ENCODE measurements at places on chromosomes 1 and 21.

GRCh38 chr1:83701355-83701754 lies 297.6 kb downstream of the TTLL7 start:
- DNase-seq: no peak

- no peak for DNase-seq
Measured at GRCh38 chr1:165408518-165408917, 36.4 kb downstream of the RXRG start.

DNA sequence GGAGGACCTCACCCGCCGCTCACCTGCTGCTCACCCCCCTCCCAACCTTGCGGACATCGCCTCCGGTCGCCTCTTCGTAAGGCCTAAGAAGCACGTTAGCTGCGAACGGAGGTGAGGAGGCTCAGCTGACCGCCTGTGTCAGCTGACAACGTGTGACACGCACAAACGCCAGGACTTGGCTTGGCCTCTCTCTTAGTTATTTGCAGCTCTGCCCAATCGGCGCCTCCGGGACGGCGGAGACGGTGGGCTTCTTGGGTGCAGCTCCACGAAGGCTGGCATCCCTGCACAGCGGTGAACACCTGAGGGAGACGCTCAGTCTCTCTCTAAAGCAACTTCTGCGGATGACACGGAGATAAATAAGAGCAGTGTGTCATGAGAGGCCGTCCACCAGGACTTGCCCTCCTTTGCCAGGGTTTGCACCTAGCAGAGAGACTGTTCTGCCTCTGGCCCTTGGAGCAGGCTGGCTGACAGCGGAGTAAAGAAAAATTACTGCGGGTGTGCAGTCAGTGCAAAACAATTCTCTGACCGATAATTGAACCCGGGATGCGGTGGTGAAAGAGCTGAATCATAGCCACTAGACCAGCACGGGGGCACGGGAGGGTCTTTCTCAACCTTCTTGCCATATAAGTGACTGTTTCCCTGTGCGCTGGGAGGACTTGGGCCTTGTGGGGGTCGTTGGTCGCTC lies 318.9 kb downstream of the FAM72C start:
- DNase-seq: no peak

DNA sequence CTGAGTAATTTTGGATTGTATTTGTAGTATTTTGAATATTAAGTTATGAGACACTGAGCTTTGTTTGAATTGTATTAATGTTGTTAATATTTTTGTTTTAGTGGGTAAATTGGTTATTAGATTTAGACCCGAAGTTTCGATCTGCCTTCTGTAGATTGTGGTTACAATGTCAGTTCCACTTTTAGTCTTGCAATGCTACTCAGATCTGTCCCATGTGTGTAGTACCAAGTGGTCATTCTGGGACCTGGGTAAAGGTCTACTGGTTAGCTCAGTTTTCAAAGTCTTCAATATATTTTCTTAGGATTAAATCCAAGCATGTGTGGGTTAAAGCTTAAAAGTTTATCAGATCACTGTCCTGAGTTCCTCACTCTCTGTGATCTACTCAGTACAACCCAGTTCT lies 346.5 kb upstream of the PROX1 start:
- DNase-seq: no peak

GRCh38 chr1:240070188-240070587 lies 21.5 kb upstream of the FMN2 start:
- no peak for DNase-seq

DNA sequence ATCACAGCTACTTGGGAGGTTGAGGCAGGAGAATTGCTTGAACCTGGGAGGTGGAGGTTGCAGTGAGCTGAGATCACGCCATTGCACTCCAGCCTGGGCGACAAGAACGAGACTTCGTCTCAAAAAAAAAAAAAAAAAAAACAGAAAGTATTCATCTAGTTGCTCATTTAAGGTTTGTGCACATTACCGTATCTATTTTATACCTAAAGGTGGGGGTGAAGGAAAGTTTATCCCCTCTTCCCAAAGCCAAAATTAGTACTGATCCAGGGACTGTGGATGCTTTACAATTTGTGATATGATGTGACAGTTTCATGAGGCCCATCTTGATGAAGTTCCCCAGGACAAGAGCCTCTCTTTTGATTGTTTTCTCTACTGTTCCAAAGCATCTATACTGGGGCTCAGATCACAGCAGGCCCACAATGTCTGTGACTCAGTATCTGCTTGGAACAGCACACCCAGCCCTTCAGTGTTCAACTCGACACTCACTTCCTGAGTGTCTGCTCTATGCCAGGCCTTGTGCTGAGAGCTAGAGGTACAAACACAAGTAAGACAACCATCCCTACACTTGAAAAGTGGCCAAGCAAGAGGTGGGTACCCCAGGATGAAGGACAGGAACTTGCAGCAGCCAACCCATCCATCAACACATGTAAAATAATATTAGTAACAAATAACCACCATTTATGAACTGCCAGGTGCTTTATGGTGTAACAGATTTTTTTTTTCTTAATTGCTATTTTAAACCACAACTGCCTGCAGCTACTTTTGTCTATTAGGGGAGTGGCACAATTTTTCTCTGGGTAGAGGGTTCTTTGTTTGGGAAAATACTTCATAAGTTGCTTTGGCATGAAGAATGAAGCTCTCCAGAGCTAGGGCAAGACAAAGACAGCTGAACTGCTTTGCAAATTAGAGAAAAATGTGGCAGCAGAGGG lies 29.0 kb upstream of the KHDRBS1 start:
- DNase-seq: no peak

DNA sequence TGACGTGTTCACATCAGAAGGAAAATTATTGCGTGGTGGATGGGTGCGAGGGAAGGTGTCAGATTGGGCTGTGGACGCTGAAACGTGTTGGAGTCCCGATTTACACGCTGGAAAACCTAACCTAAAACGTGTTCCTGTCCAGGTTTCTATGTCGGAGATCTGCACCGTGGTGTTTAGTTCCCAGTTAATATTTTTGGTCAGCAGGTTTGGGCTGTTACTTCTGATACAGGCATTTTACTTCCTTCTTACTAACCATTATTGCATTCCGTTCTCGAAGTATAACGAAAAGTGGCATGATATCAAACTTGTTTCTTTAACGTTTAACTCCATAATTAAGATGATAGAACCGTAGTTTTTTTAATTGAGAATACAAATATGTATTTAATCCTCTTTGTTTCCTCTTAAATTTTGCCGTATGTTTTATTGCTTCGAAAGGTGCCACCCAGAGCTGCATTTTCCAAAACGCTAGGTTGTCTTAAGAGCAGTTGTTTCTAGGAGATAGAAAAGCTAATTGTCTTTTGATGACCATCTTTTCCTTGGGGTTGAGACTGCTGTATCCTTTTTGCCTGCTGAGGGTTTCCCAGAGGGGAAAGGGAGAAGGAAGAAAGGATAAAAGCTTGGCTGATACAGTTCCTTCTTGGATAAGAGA lies 1.3 kb downstream of the ADARB1 start:
- DNase-seq: no peak

GRCh38 chr21:46104104-46104503 lies 6.2 kb downstream of the COL6A2 start:
- DNase-seq: no peak

DNA sequence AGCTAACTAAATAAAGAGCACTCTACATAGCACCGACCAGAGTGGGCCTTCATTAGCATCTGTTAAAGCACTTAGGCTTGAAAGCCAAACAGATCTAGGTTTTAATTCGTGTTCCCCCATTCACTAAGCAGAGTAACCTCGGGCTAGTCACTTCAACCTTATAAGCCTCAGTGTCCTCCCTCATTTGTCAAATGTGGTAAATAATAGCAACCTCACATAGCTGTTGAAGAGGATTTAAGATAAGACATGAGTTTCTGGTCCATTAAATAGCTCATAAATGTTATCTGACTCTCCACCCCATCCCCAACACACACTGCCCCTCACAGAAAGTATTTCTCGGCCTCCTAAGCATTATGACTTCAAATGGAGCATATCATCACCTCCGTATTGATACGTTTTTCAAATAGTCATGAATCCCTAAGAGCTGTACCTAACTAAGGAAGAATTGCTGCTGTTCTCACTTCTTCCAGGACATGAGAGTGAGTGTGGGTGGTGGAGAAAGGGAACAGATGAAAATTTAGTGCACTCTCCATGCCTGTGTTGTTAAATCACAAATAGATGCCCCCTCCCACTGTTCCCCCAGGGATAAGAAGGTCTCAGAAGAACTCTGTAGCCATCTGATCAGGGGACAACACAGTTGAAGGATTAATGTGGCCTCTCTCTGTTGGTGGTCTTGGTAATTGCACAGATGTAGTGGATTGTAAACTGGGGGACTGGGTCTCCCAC lies 47.6 kb downstream of the PLPP3 start:
- no peak for DNase-seq

DNA sequence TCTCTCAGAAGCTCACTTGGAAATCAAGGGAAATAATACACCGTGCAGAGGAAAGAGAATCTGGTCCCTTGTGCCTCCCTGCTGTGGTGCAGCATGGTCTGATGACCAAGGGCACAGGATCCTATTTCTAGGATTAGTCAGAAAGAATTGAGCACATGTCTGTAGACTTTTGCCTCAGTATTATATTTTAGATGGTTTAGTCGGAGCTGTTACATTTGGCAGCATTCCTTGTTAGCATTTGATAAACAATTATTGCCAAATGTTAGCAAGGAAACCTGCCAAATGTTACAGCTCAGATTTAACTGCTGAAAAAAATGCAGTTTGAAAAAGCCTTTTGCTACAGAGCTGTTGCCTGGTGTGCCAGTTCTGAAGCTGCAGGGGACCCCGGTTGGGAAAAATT lies 183.5 kb upstream of the DPYD start:
- no peak for DNase-seq

- no peak for DNase-seq
Measured at GRCh38 chr1:232557502-232558191, 72.3 kb downstream of the SIPA1L2 start.

GRCh38 chr21:38383411-38384237 lies 114.7 kb downstream of the ERG start:
- no peak for DNase-seq
